ENCODE measurements at places on chromosomes 7 and 10.
A peak's percentile ranks its signal among the peaks of the same experiment; 100 is the strongest.

DNA sequence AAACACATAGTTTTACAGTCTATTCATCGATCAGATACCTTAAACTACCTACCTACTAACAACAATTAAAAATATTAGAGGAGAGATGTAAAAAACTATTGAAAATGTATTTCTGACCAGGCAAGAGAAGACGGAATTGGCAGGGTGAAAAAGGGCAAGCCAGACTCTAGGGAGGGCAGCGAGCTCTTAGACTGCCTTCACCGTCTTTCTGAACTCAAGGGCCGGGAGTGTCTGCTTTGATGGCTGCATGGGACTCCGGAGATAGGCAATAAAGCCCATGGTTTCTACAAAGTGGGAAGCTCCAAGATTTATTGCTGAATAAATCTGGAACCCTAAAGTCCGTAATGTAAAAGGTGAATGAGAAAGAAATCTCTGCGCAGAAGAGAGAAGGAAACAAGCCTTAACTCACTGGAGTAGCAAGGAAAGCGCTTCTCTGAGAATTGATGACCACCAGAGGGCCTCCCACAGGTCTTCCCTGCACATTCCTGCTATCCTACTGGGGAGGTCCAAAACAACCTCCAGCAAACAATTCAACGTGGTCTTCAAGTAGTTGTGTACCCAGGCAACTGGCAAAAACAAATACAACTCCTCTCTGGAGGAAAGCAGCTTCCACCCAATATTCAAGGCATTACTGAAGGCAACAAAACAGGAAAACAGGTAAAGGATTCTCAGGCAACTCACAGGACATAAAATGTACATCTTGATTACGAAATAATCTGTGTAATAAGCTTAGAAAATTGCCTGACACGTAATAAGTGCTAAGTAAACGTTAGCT, 181.3 kb downstream of the SDK1 start:
- DNase-seq = no peak

GRCh38 chr7:87218796-87219544, 562 bp downstream of the TMEM243 start:
- DNase-seq = no peak

GRCh38 chr7:133003052-133003910, 78.6 kb downstream of the CHCHD3 start:
- no peak for DNase-seq

GRCh38 chr10:104351061-104351702, 2.5 kb upstream of the CFAP58 start:
- DNase-seq = no peak

GRCh38 chr7:48299580-48300169, 128.4 kb downstream of the ABCA13 start:
- no peak for DNase-seq

GRCh38 chr7:131556909-131557651, 652 bp upstream of the PODXL start:
- DNase-seq = no peak

DNA sequence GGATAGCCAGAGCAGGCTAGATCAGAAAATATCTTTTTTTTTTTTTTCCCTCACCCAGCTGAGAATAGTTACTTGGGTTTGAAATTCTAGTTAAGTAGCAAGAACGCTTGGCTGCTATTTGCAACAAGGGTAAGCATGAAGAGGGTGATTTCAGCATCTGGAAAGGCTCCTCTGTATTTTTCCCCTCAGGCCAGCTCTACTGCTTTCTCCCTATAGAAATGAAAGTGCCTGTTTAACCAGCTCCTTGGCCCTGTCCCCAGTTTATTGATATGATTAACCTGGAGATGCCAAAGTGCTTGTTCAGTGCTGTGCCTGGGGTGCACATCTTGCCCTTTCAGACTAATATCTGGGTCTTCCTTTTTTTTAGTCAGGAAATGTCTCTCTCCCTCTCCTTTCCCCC, 37.1 kb downstream of the AP3M1 start:
- no peak for DNase-seq

- DNase-seq = no peak
Observed at GRCh38 chr10:35203745-35204144, 77.1 kb downstream of the CREM start.

GRCh38 chr10:44724415-44725174, 186.5 kb upstream of the TMEM72 start:
- no peak for DNase-seq

DNA sequence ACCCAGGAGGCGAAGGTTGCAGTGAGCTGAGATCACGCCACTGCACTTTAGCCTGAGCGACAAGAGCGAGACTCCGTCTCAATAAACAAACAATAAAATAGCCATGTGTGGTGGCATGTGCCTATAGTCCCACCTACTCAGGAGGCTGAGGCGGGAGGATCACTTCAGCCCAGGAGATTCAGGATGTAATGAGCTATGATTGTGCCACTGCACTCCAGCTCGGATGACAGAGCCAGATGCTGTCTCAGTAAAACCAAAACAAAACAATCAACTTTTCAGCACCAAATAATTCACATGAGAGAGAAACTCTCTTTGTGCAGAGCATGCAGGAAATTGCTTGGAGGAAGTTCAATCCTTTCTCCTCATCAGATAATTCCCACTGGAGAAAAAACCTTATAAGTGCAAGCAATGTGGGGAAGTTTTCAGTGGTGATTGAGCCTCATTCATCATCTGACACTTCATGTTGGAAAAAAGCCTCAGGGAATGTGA, 13.4 kb upstream of the FIS1 start:
- DNase-seq = no peak

DNA sequence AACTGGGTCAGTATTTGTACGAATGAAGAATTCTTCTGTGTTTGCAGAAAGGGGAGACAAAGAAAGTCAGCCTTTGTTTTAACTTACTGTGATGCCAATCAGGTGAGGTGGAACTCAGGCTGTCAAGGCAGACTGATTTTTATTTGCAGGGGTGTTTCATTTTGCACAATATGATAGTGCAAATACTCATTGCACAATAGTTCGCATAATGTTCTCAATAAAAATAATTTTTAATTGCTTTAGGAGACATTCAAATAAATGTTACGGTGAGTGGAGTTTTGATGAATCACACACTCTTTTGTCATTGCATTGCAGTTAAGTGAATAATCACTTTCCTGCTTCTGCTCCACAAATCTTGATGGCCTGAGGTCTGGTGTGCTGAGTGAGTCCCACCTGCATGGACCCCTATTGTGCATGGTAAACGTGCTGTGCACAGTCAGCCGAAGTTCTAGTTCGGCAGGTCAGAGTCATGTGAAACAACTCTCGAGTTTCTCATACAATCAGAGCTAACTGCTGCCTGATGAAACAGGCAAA, 141.3 kb upstream of the FZD8 start:
- no peak for DNase-seq

- no peak for DNase-seq
Observed at GRCh38 chr10:131907679-131908078, 6.9 kb downstream of the PPP2R2D start.

GRCh38 chr7:47100817-47101435, 481.0 kb downstream of the TNS3 start:
- no peak for DNase-seq

DNA sequence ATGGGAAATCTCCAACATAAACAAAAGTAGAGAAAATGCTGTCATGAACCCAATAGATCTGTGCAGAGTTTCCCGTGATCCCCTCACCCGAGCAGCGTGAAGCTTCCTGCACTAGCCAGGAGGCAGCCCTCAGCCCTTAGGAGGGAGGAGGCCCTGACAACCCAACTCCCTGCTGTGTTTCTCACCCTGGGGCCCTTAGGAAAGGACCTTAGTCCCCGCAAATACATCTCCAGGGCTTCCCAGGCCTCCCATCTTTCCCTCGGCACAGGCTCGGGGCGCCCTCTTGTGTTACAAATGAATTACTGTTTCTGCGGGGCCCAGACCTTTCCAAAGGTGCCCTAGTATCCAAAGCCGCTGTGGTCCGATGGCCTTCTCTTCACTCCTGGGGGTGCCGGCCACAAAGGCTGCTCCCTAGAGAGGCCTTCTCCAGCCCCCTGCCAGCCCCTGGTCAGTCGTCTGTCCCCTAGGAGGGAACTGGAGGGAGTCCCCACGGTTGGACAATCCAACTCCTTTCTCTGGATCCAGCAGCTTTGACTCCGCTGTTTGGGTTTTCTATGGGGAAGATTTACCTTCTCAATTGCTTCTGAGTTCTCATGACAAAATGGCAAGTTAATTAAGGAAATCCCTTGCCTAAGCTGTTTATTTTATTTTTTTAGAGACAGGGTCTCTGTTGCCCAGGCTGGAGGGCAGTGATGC, 49.9 kb upstream of the SH2B2 start:
- peak; percentile 10 for DNase-seq

- no peak for DNase-seq
Observed at GRCh38 chr7:101939136-101939695, 121.8 kb downstream of the CUX1 start.

DNA sequence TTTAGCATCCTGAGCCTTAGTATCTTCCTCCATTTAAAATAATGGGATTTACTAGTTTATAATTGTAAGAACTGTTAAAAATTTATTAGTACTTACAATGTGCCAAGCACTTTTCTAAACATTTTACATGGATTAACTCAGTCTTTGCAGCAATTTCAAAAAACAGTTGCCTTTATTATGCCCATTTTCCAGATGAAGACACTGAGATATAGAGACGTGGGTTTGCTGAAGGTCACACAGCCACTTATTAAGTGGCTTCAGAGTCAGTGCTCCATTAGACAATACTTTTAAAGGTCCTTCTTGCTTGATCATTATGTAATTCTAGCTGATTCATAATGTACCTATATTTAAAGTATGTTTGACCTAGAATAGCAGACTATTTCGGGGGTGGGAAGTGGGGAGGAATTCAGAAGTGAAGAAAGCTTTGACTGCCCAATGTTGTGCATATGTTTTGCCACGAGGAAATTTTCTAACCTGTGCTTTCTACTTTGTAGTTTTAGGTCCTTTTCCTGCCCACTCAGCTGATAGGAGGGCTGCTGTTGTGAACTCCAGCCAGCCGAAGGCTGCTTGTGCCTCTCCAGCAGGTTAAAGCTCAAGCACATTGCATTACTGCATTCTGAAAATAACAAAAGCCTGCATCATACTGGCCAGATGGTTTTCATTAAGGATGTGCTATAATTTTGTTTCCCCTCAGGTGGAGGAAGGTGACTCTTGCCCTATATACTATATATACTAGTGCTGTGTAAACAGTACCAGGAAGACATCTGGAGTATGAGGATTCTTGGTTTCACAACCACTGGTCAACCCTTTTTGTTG, 4.3 kb downstream of the PLEKHA8 start:
- DNase-seq = no peak

- DNase-seq = no peak
Observed at GRCh38 chr7:21184942-21185652, 242.8 kb upstream of the SP4 start.

DNA sequence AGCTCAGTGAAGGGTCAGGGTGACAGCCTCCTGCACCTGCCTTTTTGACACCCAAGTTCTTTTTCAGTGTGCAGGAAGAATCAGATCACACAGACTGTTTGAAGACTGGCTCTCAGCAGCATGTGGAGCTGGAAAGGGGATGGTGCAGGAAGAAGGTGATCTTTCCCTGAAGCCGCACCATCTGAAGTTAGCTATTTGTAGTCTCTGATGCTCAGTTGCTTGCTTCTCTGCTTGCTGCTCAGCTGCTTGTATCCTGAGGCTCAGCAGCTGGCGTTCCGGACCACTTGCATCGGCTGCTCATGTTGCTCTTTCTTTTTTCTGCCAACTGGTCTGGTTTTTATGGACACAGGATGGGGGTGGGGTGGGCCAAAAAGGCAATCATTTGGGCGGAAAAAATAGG, 15.8 kb upstream of the DNMBP start:
- no peak for DNase-seq

DNA sequence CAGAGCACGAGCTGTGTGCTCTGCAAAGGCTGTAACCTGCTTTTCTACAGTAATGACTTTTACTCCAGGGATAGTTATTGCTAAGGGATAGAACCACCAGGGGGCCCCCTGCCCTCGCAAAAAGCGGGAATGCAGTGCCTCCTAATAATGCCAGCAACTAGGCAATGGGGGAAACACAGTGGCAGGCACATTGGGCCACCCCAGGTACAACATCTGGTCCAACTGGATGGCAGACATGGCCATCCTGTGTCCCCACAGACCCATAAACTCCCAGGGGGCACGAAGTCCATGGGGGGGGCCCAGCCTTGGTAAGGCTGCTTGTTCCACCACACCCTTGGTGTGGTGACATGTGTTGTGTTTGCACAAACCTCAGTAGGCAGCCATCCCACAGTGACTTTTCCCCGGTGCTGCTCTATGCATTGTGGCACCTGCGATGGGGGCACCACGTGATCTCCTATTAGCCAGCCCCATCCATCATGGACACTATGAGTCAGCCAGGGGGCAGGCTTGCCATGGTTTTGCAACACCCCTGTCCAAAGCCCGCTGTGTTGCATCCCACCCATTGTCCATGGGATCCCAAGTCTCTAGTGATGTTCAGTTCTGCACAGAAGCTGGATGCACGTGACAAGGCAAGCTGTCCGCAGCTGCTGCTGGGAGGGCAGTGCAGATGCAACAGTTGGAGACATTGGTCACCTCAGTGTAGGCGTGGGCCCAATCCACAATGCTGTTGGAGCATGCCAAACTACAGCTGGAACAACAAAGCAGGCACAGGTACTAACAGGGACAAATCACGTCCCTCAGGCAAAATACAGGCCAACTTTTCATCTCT, 84.0 kb downstream of the ANLN start:
- DNase-seq = no peak

GRCh38 chr7:120864141-120864900, 6.4 kb upstream of the TSPAN12 start:
- DNase-seq = no peak

DNA sequence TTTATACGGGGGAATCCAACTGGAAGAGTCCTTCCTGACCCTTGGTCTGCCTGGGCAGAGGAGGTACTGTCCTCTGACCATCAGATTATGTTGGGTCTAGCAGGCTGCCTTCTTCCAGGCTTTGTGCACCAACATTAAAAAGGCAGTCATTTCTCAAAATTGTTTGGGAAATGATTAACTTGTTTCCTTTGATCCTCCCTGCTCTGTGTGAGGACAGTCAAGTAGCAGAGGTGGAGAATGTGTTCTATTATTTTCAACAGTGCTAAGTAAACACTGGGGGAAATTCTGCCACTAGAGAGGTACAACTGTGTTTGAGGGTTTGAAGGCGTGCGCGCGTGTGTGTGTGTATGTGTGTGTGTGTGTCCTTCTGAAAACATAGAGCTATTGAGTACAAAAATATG, 20.6 kb downstream of the ACSL5 start:
- DNase-seq = no peak
